ENCODE measurements at places on chromosomes 1 and 21. TPM values are rescaled to one million over a fixed set of nuclear protein-coding genes. Genes with fewer than 3 reads are reported as not detected.

The TNN gene
- total RNA-seq: not detected

DNA sequence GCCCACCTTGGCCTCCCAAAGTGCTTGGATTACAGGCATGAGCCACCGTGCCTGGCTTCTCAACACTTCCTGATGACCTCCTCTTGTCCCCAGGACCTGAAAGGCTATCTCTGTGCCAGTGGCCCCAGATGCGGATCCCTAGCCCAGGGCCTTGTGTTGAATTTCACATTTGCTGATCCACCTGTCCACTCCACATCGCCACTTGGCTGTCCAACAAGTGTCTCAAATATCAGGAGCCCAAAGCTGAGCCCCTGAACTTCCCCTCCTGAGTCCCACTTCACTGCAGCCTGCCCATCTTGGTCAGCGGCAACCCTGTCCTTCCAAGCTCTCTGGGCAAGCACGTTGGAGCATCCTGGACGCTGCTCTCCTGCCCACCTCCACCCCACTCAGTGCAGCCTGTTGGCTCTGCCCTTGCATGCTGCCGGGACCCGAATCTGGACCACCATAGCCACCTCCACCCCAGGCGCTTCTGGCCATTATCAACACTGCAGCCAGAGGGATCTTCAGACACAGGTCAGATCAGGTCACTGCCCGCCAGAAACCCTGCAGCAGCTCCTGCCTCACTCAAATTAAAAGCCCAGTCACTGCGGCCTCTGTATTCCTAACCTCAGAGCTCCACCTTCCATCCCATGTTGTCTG is 352.5 kb upstream of the VAMP3 start:
- DNase-seq: no peak

DNA sequence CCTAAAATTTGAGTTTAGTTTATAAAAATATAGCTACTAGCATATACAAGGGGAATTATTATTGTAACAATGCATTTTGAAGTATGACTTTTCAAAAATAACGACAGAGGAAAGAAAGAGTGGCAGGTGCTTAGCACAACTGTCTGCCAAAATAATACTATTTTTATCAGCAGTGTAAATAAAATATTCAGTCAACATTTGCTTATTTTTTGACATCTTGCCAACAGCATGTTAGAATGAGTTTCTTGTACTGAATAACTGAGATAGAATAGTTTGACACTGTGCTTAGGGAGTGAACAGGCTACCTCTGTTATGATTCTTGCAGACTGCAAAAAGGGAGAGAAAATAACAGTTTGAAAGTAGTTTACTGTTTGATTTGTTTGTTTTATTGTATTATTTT is 909.8 kb downstream of the BRINP3 start:
- no peak for DNase-seq

DNA sequence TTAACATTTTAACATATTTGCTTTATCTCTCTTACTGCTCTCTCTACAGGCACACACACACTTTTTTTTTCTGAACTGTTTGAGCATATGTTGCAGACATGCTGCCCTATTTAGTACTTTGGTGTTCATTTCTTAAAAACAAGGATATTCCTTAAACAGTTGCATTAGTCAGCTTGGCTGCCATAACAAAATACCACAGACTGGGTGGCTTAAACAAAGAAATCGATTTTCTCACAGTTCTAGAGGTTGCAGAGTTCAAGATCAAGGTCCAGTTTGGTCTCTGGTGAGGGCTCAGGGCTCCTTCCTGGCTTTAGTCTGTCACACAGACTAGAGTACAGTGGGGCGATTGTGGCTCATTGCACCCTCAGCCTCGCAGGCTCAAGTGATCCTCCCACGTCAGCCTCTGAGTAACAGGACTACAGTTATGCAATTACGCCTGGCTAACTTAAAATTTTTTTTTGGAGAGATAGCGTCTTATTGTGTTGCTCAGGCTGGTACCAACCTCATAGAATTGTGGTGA is 46.7 kb downstream of the RPRD2 start:
- no peak for DNase-seq

- DNase-seq: no peak
Measured at GRCh38 chr1:170402476-170403311, 129.3 kb upstream of the GORAB start.

DNA sequence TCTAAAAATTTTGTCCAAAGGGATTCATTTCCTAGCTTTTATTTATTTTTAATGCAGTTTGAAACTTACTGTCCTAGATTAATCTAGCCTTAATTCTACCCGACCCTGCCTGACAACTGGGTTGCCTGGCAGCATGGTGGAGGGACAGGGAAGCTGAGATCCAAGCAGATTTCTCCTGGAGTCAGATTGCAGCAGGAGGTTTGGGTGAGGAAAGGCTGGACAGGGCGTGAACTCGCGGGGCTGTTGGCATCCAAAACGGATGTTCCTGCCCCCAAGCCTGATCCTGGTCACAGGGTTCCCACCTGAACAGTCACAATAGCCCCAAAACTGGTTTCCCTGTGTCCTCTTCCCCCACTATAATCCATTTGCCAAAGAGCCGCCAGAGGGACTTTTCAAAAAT is 23.2 kb downstream of the TCEA3 start:
- no peak for DNase-seq

GRCh38 chr1:89781494-89782126 is 39.2 kb upstream of the LRRC8D start:
- DNase-seq: no peak

- no peak for DNase-seq
Measured at GRCh38 chr1:239947801-239948200, 143.9 kb upstream of the FMN2 start.

- DNase-seq: no peak
Measured at GRCh38 chr1:186187601-186188000, 187.5 kb downstream of the TPR start.

The KAZN gene
- 0.85 TPM for total RNA-seq

DNA sequence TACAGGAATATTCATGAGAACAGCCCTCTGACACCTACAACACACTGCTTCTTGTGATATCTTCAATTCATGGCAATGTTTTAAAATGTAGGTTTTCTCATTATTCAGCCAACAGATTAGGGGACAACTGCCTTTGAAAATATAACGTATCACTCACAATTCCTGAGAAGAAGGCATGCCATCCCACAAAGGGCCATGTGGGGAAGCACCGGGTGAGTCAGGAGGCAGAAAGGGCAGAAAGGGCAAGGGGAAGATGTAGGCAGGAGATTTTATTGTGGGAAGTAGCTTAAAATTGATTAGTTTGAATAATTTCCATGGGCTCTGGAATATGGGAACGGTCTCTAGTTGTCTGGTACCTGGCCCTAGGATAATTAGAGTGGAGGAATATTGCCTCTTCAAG is 165.7 kb downstream of the HHIPL2 start:
- DNase-seq: no peak

DNA sequence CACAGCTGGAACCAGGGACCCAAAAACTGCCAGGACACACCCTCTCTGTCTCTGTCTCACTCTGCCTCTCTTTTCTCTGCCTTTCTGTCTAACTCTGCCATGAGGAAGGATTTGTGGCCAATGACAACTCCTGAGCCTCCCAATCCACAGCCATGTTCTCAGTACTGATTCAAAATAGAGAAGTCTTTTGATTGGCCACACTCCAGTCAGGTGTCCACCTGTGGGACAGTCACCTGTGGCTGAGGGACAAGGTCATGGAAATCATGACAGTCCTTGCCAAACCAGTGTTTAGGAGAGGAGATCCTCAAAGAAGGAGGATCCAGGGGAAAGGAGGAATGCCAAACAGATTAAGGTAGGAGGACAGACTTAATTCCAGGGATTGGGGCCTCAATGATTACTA is 15.8 kb downstream of the TINAGL1 start:
- DNase-seq: no peak

DNA sequence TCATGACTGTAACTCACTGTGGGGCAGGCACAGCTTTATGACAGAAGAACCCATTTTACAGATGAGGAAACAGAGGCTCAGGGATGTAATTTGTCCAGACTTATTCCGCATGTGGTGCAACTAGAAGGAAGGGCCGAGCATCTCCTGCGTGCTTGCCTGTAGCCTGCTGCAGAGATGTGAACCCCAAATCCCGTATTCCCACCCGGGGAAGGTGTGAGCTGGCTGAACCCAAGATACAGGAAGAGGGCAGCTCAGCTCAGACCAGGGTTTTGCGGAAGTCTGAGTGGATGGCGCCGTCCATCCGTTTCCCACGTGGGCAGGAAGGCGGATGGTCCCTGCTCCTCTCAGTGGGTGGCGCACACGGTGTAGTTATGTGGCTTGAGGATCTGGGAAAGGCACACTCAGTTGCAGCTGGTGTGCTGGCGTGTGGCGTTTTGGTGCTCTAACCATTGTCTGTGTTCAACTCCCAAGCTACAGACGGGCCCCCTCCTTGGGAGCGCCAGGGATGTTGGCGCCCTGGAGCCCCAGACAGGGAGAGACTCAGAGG is 1.2 kb downstream of the CROCC start:
- DNase-seq: no peak

- DNase-seq: no peak
Measured at GRCh38 chr1:196160066-196160795, 448.0 kb downstream of the KCNT2 start.

GRCh38 chr1:231178970-231179369 is 17.1 kb downstream of the TRIM67 start:
- no peak for DNase-seq

DNA sequence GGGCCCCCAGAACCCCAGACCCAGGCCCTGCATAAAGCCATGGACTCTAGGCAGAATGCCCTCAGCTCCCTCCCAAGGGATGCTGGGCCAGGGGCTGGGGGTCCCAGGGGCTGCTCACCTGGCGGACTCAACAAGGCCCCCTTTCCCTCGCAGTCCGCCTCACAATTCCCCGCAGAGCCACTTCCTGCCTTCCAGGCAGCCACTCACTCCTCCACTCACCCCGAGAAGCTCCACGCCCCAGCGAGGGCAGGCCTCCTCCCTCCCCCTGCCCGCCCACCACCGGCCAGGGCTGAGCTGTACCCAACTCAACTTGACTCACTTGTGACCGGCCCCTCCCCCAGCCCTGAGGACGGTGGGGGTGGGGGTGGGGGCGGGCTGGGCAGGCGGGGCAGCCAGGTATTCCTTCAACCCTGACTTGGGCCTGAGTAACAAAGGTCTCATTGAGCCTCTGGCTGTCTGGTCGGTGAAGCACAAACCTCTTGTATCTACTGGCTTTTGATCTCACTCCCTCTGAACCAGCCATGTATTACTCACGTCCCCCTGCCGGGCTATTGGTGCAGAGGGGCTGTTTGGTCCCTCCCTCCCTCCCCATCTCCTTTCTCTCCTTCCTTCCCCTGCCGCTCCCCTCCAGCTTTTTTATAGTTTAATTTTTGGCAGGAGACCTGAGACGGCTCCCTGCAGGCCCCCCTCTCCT is 5.9 kb downstream of the BLACAT1 start:
- DNase-seq: no peak

- no peak for DNase-seq
Measured at GRCh38 chr1:37493336-37494098, 19.1 kb downstream of the ZC3H12A start.

The TNFRSF9 gene
- total RNA-seq: 1.9 TPM

DNA sequence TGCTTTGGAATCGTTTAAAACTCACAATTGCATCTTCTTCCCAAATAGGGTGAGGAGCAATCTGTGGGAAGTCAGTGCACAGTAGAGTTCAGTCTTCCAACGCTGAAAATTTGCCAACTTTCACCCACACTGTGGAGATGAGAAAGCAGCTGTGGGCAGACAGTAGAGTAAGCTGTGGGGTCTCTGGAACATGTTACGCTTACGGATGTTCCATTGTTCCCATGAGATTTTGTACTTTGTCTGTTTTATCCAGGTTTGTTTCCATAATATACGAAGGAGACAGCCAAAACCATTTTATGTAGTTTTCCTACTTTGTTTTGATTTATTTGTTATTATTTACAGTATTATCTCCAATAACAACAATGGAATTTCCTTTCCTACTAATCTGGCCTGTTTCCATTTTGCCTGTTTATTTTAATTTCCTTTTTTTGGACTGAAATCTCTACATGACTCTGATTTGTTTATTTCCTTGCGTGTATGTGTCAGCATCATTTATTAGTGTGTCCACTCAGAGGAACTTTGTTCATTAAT is 65.1 kb upstream of the RGL1 start:
- no peak for DNase-seq

The CELA2B gene
- not detected for total RNA-seq

DNA sequence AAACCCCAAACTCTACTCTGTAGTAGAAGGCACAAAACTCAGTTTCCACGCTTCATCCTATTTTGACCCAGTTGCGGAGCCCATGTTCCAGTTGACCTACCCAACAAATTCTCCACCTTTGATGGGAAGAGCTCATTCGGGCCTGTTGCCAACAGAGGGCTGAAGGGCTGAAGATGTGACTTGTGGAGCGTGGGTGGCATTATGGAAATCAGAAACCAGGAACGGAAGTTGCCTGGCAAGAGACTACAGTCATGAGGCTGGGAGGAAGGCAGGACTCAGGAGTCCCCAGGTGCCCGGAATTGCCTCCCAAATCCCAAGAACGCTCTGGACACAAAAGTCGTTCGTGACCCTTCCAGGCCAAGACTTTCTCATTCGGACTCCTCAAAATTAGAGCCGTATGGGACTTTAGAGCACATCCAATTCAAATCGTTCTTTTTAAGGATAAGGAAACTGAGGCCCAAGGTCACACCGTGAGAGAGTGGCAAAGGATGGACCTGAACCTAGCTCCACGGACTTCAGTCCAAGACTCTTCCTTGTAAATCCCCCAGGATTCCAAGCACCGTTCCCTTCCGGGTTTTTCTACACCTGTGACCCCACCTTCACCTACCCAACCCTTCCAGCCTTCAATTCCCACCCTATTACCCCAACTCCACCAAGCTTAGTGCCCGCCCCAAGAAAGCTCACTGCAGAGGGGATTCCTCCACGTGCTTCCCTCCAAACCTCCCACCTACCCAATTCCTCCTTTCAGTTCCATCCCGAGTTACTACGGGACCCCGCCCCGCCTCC is 739 bp downstream of the SMG5 start:
- DNase-seq: no peak

GRCh38 chr1:148362626-148363438 is 120.3 kb downstream of the PPIAL4G start:
- no peak for DNase-seq

DNA sequence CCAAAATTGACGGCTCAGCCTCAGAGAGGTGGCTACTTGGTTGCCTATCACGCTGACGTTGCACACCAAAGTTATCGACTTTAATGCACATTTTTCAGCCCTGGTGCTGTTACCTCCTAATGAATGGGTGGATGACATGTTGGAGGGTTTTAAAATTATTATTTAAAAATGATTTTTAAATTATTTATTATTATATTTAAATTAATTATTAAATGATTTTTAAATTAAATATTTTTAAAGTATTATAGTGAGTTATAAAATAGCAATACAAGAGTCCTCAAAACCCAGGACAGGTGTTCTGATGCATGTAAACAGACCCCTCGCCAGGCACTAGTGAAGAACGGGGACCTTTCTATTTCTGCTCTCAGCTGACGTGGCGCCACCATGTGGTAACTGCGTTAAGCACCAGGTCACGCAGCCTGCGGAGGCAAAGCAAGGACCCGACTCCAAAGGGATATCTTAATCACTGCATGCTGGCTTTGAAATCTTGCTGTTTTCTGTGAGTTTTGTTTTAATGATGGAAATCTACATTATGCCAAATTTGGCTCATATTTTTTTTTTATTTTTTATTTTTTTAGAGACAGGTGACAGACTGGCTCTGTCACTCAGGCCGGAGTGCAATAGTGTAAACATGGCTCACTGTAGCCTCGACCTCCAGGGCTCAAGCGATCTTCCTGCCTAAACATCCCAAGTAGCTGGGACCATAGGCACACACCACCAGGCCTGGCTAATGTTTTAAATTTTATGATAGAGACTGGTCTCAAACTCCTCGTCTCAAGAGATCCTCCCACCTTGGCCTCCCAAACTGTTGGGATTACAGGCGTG is 22.6 kb downstream of the CASP9 start:
- no peak for DNase-seq

GRCh38 chr1:43802356-43802980 is 95.1 kb downstream of the ST3GAL3 start:
- no peak for DNase-seq

- DNase-seq: no peak
Measured at GRCh38 chr21:27511233-27511632, 544.3 kb upstream of the ADAMTS5 start.
